ENCODE measurements at places on chromosomes 16 and 17.

- no peak for DNase-seq
These were observed 20.5 kb downstream of the SLC7A6 start for GRCh38 chr16:68284847-68285246.

DNA sequence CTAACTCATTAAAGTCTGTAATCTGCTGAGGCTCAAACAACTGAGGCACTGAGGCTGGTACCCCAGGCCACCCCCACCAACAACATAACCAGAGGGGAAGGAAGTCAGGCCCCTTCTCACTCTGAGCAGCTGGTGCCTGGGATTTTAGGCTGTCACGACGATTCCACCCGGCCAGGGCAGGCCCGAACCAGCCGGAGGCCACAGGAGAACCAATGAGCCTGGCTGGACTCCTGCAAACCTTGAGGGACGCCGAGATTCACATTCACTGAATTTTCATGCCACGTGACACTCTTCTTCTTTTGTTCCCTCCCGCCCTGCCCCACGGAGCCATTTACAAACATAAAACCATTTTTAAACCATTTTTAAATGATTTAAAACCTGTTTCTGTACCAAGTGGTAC lies 48.1 kb downstream of the RPH3AL start:
- DNase-seq = no peak

- no peak for DNase-seq
These were observed 1.2 kb upstream of the EPX start for GRCh38 chr17:58191241-58191896.

DNA sequence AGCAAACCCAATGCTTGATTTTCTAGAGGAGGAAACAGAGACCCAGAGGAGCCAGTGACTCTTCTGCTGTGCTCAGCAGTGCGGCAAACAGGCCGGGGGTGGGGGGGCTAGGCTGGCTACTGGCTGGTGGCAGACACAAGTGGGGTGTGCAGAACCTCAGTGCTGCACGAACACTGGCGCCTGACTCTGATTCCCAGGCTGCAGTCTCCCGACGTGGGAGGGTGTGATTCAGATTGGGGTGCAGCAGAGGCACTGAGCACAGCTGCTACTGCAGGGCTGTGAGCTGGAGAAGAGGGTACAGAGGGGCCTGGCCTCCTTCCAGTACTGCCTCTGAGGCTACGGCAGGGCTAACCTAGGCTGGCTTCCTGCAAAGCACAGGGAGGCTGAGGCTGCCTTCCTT lies 8.1 kb downstream of the RPL19 start:
- DNase-seq = peak; percentile 24

- no peak for DNase-seq
These were observed 2.2 kb downstream of the EIF5A start for GRCh38 chr17:7309628-7310027.

GRCh38 chr16:89924297-89924924 lies 1.3 kb downstream of the TUBB3 start:
- DNase-seq = no peak

GRCh38 chr17:75130632-75131277 lies 787 bp downstream of the NT5C start:
- peak; percentile 57 for DNase-seq

DNA sequence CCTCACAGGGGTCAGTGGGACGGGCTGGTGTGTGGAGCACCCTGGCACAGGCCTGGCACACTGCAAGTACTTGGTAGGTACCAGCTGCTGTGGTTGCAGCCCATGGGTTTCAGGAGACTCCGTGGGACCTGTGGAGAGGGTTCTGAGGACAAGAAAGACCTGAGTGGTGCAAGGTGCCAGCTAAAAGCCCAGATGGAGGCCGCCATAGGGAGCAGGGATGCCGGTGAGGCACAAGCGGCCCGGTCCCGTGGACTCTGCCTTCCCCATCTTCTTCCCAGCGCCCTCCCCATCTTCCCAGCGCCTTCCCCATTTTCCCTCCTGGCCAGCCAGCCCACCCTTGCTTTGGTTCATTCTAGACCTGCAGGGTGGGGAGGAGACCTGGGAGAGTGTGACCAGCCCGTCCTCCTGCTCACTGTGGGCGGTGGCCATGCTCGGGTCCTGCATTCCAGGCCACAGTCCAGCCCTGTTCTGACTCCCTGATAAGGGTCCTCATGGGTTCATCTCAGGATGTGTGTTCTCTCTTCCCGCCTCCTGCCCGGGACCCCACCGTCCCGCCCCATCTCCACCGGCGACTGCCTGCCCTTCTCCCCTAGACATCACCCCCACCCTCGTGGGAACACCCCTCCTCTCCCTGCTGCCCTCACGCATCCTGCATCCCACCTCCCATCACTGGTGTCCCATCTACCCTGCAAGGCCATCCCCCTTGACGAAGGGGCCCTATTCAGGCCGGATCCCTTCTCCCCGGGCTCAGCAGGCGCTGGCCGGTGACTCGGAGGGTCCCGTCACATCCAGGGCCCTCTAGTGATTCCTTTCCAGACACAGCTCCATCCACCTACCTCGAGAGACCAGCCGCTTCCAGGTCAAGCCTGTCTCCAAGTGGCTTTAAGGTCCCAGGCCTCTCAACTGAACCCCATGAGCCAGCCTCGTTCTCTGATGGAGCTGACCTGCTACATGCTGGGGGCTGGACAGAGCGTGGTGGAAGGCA lies 3.4 kb downstream of the ZNF469 start:
- DNase-seq = no peak

GRCh38 chr17:72135546-72136325 lies 14.9 kb downstream of the SOX9 start:
- no peak for DNase-seq

DNA sequence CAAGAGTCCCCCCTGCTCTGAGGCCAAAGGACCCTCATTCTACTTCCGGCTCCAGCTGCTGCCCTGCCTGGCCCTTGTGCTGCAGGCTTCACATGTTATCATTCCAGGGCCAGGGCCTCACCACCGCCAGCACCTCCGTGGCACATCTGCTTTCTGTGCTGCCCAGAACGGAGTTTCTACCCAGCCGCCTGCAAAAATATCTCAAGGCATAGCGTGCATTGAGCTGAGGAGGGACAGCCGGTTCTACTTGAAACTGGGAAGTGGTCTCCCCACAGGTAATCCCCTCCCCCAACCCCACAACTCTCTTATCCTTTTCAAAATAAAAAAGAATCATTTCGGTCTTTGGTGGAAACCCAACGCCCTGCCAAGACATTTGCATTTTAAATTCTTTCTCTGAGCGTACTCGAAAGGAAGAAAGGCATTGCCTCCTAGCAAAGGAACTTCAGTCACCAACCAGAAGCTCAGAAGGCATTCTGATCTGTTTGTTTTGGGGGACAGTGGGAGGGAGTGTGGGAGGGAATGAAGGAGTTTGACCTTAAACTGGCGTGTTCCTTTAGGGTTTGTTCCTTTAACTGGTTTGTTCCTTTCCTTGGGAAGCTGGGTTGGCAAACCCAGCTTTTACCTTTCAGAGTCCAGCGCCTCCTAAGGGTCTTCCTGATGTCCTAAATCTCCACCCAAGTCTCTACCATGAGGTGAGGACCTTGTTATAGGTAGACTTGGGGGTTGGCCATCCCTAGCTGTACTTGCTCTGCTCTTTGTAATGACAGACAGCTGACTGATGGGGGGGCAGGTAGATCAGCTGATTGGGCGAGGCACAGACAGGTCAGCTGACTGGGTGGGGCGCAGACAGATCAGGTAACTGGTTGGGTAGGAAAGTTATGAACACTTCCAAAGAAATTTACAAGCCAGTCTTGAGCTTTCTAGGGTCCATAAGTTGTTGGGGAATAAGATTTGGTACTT lies 33.4 kb upstream of the PIK3R6 start:
- DNase-seq = no peak

- DNase-seq = no peak
These were observed 517.0 kb downstream of the CDH13 start for GRCh38 chr16:83143788-83144187.

- no peak for DNase-seq
These were observed 32.0 kb upstream of the IL34 start for GRCh38 chr16:70614208-70614951.

- no peak for DNase-seq
These were observed 50.8 kb upstream of the SMIM36 start for GRCh38 chr17:55561973-55562495.

DNA sequence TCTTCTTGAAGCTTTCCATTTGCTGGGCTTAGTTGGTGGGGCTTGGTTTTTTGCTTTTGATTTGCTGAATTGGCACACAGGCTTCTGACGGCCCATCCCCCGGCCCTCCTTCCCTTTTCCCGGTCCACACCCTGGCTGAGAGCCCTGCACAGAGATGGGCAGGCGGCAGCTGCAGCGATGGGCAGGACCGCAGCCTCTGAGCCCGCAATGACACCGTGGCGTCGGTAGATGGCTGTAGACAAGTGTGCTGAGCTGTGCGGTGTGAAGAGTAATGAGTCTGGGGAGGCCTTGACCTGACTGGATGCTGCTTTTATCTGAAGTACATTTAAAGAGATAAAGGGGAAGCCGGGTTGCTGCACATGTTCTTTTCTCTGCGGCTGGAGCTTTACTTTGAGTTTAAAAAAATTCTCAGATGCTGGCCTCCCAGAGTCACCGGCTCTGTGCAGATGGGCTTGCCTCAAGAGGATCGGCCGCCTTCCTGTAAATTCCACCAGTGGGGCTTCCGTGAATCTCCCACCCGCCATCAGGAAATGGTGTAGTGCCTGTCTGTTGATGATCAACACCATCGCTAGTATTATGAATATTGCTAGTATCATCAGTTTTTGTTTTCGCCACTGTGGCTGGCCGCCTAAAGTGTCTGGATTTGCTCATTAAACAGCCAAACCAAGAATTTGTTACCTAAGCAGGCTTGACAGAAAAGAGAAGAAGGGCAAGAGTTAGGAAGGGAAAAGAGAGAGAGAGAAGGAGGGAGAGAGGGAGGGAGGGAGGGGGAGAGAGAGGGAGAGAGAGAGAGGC lies 245.6 kb upstream of the RBFOX1 start:
- DNase-seq = no peak

GRCh38 chr17:82937411-82938371 lies 97.9 kb upstream of the ZNF750 start:
- DNase-seq = no peak

DNA sequence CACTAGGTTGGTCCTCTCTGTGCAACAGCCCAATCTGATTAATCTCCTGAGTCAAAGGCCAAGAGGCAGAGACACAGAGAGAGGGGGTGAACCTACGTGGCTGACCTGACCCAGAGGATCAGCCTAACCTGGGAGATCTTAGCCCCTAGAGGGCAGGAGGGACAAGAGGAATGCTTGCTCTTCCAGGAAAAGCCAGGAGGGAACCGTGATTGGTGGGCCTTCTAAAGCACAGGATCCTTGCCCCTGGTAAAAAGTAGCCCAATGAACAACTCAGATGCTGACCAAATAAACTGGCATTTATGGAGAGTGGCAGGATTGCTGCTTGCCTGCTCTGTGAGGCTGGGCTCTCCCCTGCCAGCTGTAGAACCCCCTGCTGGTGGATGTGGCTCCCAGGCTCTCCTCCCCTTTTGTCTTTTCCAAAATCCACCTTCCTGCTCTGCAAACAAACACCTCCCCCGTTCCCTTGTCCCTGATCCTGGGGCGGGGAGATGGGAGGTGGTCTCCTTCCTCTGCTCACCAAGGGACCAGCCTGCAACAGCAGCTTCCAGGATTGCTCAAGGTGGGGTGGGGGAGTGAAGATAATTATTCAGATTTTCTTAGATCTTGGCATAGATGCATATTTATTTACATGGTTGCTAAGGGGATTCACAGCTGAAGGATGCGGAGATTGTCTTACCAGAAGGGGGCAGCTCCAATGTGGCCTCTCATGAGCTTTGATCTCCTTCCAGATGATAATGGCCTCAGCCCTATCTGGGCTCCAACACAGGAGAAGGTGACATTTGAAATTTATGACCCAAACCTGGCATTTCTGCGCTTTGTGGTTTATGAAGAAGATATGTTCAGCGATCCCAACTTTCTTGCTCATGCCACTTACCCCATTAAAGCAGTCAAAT lies 71.9 kb downstream of the SDR42E1 start:
- no peak for DNase-seq

- no peak for DNase-seq
These were observed 5.2 kb upstream of the MRPL38 start for GRCh38 chr17:75909812-75910274.

GRCh38 chr16:87671221-87671620 lies 68.9 kb downstream of the JPH3 start:
- DNase-seq = no peak

DNA sequence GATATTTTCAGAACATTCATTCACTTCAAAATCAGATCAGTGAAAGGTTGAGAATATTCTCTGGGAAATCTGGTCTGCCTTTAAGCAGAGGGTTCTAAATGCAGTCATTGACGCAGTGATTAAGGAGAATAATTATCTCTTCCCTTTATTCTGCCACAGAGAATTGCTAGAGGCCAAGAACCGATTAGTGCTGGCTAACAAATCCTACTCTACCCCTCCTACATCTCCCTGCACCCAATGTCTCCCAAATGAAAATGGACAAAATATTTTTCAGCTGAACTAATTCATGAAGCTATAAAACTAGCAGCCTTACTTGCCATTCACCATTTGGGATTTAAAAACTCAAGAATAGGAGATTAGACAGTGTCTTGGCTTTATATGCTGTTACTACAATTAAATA lies 185.5 kb upstream of the SOX9 start:
- DNase-seq = no peak

DNA sequence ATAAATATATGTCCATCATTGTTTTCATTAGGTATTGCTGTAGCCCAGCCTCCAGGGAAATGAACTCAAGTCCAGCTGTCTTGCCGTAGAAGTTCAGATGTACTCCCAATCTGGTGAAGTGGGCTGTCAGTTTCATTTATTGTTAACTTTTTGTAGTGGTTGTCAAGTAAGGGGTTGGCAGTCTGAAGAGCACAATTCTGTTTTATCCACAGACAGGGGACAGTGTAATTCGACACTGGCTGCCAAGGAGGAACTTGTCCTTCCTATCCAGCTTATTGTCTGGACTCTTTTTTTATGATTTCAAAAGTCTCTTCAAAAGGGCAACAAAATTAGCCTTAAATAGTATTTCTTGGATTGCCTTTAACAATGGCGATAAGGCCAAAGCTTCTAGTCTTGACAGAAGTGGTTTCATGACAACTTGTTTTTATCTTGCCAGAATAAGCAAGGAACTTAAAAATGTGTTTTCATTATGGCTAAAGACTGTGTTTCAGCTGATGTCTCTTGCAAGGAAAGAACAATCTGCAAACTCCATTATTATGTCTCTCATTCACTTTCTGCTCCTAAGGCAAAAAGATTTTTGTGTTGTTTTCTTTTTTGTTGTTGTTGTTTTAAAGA lies 73.9 kb upstream of the TANC2 start:
- no peak for DNase-seq

DNA sequence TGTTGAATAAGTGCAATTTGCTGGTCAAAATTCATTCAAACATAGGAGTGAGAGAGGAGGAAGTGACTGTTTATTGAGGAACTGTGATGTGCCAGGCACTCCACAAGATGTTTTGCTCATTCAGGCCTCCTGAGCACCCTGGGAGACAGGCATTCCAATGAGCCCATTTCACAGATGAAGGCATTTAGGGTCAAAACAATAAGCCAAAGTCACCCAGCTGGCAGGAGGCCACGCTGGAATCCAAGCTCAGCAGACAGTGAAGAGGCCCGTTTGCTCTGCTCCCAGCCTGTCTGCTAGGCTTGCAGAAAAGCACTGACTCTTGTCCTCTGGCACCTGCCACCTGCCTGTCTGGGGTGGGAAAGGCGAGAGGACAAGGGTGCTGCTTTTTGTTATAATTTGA lies 10.1 kb upstream of the SLC25A39 start:
- no peak for DNase-seq

GRCh38 chr17:73474370-73474988 lies 162.7 kb upstream of the CDC42EP4 start:
- DNase-seq = no peak
